ENCODE measurements at places on chromosomes 2 and 18.
A peak's percentile ranks its signal among the peaks of the same experiment; 100 is the strongest.

- DNase-seq = no peak
These were observed 1053.5 kb upstream of the CELF4 start for GRCh38 chr18:38619129-38619528.

GRCh38 chr2:98416383-98417159 lies 28.1 kb upstream of the INPP4A start:
- no peak for DNase-seq

- DNase-seq = no peak
These were observed 28.1 kb downstream of the ASAP2 start for GRCh38 chr2:9234680-9235146.

DNA sequence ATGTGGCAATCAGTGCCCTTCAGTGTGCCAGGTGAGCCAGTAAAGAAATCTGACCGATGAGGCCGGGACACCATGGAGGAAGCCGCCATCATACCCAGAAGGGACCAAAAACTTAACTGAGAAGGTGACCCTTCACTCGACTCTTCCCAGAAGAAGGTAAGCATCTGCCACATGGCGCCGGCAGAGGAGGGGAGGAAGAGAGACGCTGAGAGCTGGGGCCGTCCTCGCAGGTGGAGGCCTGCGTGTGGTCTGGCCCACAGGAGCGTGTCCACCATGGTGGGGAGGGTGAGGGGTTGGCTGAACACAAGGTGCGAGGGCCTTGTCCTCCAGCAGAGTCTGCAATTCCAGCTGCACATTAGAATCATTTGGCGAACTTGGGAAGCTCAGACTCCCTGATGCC lies 513.1 kb upstream of the RAB6C start:
- DNase-seq = no peak

GRCh38 chr2:241797441-241798080 lies 11.4 kb upstream of the NEU4 start:
- peak; percentile 22 for DNase-seq

DNA sequence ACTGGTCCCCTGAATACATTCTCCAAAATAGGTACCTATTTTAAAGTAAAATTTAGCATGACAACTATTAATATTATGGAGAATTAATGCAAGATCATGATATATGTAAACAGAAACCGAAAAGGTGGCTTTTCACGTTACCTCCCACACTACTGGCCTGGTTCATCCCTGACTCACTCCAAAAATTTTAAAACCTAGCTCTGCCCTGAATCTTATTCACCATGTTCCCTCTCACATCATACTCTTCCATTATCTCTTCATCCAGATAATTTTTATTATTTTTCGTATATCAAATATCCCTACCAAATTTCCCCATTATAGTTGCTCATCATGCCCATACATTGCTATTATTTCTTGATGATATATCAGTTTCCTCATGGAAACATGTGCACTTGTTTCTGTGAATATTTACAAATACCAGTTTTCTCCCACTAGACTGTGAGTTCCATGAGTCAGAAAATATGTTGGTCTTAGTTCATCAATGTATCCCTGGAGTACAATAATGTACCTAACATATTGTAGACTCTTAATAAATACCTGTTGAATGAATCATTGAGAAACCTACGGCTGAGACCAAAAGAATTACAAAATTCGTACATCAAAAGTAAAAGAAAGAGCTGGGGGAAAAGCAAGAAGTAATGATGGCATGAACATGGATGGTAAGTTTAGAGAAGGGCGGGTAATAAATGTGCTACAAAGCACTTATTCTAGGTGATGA lies 360.1 kb upstream of the CHAC2 start:
- DNase-seq = no peak

DNA sequence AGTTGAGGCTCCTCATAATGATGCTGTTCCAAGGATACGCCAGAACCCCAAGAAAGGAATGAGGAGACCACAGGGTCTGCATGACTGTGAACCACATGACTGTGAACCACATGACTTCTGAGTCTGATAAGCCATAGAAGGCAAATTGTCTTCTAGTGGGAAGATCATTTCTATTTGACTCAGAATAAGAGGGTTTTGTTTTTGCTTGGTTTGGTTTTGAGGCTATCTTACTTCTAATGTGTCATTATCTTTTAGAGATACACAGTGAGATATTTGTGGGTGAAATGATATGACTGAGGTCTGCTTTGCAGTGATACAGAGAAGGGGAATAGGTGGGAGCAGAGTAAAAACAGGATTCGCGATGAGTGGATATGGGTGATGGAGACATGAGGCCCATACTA lies 28.9 kb upstream of the BCL2L11 start:
- no peak for DNase-seq

DNA sequence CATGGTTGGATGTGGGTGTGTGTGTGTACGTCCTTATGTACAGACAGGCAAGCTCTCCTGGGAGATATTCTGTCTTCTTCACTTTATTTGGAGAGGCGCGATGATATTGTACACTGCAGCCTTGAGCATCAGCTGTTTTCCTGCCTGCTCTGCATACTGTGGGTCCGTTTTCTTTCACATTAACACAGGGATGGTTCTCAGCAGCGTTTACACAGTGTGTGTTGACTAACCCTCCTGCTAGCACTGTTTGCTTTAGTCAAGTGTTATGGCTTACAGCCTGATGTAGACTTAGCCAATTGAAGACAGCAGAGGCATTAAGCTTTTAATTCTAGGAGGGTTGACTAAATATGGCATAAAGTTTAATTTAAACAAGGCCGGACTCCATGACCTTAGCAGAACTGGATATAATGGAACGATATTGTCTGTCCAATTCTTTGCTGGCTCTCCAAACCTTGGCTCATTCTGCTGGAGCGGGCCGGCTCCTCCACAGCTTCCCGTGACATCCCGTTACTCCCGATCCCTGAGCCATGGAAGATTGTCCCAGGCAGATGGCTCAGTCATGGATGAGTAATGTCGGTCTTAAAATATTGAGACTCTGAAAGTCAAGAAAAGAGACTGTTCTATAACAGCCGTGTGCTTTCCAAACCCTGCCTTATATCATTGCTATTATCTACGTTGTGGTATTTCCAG lies 134.7 kb downstream of the TPGS2 start:
- DNase-seq = no peak

DNA sequence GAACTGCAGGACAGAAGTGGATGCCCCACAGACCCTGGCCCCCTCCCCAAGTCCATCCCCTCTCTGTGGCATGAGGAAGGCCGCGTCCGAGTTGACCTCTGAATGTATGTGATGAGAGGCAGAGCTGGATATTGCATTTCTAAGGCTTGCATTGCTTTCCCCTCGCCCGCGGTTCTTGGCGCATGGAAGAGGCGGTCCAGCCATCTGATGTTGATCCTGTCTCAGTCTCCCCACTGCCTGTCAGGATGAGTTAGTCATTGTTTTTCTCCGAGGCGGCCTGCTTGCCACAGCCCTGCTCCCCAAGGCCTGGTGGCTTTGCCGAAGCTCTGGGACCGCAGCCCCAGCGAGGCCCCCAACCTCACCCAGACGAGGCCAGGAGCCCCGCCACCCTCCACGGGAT lies 88.6 kb downstream of the SMAD7 start:
- DNase-seq = no peak

GRCh38 chr2:8506746-8507145 lies 175.1 kb upstream of the ID2 start:
- DNase-seq = no peak

DNA sequence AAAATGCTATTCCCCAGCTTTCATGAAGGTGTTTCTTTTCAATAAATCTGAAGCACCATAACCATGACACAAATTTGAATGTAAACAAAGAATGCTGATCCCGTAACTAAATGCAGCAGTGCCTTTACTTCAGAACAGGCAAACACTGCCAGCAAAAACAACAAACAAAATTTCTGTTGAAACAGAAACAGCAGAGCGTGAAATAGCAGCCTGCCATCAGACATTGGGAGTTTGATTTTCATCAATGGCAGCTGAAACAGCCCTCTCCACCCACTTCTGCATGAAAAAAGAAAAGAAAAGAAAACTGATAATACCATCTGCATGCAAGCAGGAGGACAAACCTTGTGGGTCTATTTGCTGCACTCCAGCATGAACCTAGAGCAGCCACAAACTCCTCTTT lies 128.3 kb downstream of the CDH2 start:
- no peak for DNase-seq

- no peak for DNase-seq
These were observed 510.2 kb upstream of the GYPC start for GRCh38 chr2:126145752-126146151.

DNA sequence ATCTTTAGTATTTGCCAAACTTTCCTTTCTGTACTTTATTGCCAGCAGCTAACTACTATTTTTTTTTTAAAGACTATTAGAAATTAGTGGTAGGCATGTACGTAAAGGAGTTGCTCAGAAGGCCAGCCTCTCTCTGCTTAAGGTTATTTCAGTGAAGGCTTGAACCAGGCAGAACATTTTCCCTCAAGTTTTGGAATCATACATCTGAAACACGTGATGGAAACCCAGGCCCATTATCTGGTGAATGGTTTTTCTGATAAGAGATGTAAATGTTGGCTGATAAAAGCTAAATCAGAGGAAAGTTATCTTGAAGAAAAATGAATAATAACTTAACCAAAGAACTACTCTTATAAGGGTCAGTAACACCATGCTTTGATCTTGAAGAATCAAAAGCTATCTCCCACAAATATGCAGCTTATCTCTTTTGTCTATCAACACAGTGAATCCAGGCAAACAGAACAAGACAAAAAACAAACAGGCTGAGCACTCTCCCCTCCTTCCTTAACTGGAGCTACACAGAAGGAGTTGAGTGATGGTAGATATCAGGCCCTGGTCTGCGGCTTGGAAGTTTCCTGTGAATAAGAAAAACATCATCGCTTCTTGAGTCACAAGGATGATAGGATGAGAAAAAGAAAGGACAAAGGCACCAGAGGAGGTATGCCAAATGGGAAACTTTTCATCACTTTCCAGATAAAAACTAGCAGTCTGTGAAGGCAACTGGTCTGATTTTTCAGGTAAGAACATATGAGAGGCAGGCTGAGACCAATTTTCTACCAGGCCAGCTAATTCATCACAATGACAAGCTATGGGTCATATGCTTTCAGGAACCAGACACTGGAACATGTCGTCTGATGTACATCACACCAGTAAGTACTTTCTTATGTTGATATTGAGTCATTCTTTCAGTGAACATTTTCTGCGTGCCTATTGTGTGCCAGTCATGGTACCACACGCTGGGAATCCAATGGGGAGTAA lies 88.4 kb upstream of the STK17B start:
- DNase-seq = no peak

DNA sequence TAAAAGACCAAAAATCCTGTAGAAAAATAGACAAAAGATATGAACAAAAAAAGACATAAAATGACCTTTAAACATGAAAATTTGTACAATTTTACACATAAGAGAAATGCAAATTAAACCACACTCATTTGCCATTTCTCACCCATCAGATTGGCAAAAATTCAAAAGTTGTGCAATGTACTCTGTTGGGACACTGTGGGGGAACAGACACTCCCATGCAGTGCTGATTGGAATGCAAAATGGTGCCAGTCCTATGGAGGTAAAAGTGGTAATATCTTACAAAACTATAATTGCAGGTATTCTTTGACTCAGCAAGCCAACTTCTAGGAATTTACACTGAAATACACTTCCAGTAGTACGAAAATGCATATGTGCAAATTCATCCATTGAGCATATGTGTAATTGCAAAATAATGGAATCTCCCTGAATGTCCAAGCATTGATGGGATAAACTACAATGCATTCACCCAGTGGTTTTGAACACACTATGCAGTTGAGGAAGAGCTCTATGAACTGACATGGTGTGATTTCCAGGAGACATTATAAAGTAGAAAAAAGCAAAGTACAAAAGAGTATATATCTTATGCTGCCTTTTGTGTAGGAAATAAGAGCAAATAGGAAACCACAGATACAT lies 201.8 kb upstream of the ZNF521 start:
- DNase-seq = no peak

DNA sequence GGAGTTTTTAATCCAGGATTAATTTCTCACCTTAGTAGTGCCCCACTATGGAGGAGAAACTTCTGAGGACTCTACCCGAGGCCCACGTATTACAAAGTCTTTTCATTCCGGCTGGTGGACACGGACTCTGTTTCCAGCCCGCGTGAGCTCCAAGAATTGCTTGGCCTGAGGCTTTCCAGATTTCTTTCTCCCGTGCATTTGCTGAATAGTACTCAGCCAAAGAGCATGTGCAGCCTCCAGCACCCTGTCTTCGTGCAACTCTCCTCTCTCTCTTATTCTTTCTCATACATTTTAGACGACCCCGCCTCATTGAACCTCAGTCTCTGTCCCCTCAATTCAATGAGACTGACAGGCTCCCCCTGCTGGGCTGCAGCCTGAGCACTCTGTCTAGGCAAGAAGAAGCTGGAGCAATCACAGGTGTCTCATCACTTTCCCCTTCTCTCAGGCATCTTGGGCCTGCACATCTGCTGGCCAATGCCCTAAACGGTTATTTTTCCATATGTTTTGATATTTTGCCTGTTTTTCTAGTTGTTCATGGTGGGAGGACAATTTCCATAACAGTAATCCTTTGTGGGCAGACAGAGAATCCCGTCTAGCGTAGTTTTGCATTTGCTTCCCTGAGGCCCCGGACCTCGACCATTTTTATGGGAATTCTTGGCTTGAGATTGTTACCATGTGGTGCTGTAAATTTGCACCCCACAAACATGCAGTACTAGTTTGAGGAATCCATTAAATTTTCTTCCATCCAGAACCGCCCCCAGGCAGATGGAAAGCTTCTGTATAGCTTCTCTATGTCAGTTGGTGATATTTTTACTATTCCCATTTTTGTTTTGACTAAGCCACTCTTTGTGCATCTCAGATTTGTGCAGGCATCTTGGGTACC lies 50.1 kb upstream of the LPIN2 start:
- peak; percentile 55 for DNase-seq

DNA sequence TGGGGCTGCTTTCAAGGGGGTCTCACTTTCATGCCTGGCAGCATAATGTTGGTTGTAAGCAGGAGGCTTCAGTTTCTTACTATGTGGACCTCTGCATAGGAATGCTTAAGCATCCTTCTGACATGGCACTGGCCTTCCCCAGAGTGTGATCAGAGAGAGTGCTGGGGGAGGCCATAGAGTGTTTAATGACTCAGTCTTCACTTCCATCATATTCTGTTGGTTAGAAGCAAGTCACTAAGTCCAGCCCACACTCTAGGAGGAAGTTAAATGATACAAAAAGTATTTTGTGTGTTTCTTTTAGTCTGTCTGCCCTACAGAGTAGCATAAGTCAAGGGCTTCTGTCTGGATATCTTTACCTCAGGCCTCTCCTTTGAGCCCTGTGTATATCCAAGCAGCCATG lies 64.9 kb downstream of the GALNT1 start:
- DNase-seq = no peak

DNA sequence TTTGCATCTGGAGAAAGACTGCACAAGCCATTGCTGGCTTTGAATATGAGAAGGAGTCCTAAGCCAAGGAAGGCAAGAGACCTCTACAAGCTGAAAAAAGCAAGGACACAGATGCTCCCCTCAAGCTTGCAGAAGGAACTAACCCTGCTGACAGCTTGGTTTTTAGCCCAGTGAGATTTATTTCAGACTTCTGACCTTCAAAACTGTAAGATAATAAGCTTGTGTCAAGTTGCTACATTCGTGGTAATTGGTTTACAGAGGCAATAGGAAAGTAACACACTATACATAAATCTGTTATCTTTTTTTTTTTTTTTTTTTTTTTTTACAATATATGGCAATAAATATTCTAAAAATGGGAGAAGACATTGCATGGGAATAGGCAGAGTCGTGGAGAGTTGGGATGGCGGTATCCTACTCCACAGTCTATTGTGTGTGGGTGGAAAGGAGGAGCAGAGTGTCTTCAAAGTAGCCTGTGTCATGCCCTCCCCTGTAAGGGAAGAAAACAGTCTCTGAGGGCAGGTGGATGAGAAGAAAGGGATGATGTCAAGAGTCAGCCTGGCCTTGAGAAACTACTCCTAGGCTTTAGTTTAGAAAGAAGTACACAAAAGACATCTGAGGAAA lies 196.9 kb downstream of the THSD7B start:
- no peak for DNase-seq
